ENCODE measurements at places on chromosomes 7 and 10.
A peak's percentile ranks its signal among the peaks of the same experiment; 100 is the strongest.

DNA sequence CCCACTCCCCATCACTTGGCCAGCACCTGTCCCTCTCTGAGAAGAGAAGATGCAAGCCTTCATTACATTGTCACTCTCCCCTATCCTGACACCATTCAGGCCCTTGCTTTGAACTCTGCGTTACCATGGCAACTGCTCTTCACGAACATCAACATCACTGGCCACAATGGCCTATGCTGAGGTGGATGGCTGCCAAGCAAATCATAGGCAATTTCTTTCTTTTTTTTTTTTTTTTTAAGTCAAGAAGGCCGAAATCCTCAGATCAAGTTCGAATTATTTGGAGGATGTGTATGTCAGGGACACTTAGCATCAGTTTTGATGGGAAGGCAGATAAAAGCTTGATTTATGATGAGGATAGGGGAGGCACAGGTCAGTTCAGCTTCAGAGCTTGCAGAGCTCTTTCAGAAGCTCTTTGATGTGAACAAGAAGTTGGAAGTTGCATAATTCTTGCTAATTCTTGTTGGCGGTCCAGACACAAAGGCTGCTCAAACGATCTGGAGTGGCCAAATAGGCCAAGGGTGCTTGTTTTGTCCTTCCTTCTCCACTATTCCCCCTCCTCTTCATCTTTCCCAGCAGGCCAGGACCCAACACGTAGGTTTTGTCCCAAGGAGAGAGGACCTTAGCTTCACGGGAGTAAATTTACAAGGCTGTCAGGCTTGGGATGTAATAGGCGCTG lies 179.9 kb upstream of the NPVF start:
- peak; percentile 87 for DNase-seq

- DNase-seq: no peak
Measured at GRCh38 chr10:118472415-118473304, 122.8 kb downstream of the PRLHR start.

GRCh38 chr7:46663025-46663424 lies 742.0 kb upstream of the IGFBP3 start:
- DNase-seq: no peak

DNA sequence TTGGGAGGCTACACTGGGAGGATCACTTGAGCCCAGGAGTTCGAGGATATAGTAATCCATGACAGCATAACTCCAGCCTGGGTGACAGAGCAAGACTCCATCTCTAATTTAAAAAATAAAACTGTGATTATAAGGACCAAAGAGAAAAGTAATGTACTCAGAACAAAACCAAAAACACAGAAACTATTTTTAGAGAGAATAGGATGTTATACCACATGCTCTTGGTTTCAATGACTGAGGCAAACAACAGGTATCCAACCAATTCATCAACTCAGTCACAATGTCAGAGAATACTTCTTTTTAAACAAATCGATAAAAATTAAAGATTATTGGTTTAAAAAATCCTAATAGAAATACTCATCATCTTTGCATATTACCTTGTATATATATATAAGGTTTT lies 186.7 kb downstream of the TPK1 start:
- DNase-seq: no peak

GRCh38 chr7:33728873-33729551 lies 176.3 kb upstream of the BMPER start:
- peak; percentile 51 for DNase-seq

DNA sequence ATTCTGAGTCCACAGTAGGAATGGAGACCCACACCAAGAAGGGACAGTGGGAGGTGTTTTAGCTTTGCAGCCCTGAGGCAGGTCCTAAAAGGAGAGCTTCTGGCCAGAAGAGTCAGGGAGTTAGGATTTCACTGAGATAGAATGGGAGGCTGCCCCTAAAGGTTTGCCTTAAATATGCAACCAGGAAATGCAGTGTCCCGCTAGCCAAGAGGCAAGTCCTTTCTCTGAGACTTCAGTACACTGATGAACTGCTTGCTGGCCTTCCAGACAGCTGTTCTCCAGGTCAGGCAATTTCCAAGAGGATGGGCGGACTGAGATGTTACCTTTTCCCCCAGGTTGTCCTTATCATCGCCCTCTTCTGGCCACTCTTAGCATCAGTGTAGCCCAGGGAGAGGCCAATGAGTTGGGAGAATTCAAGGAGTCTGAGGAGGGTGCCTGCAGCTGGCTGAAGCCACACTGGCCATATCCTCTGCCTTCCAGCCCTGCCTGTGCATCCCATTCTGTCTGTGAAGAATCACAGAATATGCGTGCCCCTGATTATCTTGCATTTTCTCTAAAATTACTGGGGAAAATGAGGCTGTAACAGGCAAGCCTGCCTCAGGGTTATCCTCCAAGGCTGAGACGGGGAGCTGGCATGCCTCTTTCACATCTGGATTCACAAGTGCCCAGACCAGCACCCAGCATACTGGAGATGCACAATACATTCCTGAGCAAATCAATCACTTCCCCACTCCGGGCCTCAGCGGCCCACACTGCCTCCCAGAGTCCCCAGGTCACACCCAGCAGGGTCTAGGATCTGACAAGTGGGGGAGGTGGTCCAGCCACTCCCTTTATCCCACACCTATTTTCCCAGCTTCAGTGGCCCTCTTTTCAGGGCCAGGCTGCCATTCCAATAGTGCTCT lies 2.4 kb downstream of the TLL2 start:
- DNase-seq: peak; percentile 38

- peak; percentile 27 for DNase-seq
Measured at GRCh38 chr7:22672846-22673680, 53.9 kb upstream of the IL6 start.

DNA sequence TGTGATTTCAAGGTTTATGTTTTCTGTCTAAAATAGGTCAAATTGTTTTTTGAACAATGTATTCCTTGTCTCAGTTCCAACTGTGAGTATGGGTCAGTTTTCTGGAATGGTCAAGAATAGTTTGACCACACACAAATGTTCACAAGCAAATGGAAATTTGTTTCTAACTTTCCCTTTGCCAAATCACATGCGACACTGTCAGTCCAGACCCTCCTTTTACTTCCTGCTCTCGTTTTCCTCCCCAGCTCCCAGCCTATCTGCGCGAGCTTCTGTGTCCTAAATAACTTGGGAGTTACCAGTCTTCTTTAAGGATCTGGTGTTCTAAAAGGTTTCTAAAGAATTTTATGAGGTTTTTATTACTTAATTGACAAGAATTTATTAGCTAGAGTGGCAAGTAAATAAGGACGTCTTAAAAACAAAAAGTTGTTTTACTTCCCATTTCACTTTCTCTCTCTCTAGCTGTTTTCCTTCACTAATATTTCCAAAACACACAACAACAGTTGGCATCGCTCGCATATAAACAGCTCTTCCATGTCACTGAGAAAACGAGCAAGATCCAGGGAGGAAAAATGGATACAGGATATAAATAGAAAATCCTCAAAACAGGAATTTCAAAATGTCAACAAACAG lies 266.1 kb upstream of the KLF6 start:
- peak; percentile 86 for DNase-seq

DNA sequence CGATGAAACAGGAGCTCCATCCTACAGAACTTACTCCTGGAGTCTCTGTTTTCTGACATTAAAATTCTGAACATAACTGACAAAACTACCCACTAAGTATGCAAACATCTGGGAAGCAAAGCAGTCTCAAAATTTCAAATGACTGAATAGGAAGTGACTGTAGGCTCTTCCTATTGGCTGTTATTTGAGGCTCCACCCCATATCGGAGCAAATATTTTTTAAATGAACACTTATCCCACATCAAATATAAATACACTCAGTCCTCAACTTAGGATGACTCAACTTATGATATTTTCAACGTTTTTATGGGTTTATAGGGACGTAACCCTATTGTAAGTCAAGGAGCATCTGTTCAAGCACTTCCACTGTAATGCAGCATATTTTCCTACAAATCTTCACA lies 8.8 kb downstream of the HSPA12A start:
- no peak for DNase-seq

DNA sequence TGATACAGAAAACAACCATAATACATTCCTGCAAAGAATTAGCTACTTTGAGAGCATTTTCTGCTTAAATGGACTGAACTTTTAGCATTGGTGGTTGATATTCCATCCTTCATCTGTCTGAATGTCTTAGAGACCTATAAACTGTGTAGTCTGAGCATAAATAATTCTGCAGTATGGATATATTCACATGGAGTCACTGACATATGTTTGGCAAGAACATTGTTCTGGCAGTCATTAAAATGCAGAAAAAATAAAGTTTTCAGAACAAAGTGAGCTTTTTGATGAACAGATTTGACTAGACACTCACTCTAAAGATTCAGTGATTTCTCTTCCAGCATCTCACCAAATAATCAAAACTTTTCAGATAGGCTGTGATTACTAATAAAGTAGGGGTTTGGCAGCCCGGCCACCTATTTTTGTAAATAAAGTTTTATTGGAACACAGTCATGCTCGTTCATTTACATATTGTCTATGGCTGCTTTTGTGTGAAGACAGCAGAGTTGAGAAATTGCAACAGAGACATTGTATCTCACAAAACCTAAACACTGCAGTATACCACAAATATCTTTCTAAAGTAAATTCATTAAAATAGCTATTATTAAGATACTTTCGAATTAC lies 44.1 kb upstream of the RAPGEF5 start:
- DNase-seq: no peak

GRCh38 chr10:73648975-73649829 lies 6.6 kb downstream of the SYNPO2L start:
- no peak for DNase-seq

GRCh38 chr10:93379731-93380575 lies 102.2 kb downstream of the MYOF start:
- DNase-seq: no peak

GRCh38 chr10:48514255-48514654 lies 90.6 kb downstream of the ARHGAP22 start:
- DNase-seq: no peak

DNA sequence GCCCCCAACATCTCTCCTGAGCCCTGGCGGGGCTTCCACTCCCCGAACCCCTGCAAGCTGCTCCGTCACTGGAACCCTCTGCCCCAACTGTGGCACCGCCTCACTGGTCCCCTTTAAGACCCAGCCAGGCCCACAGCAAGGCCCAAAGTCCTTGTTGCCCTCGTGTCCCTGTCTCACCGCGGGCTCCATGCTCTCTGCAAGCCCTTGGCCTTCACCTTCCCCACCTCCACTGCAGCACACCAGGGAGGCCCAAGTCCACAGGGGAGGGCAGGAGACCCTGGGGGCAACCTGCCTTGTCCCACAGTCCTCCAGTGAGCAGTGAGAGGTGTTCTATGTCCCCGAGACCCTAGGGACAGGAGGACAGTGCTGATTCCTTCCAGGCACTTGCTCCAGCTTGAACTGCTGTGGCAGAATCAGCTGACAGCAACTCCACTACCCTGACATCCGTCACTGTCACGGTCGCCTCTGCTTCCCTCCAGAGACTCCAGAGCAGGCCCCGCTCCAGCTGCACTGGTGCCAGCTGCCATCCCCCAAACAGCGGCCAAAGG lies 105.3 kb downstream of the CYTH3 start:
- DNase-seq: no peak

- DNase-seq: no peak
Measured at GRCh38 chr7:158443688-158444483, 143.7 kb downstream of the PTPRN2 start.

DNA sequence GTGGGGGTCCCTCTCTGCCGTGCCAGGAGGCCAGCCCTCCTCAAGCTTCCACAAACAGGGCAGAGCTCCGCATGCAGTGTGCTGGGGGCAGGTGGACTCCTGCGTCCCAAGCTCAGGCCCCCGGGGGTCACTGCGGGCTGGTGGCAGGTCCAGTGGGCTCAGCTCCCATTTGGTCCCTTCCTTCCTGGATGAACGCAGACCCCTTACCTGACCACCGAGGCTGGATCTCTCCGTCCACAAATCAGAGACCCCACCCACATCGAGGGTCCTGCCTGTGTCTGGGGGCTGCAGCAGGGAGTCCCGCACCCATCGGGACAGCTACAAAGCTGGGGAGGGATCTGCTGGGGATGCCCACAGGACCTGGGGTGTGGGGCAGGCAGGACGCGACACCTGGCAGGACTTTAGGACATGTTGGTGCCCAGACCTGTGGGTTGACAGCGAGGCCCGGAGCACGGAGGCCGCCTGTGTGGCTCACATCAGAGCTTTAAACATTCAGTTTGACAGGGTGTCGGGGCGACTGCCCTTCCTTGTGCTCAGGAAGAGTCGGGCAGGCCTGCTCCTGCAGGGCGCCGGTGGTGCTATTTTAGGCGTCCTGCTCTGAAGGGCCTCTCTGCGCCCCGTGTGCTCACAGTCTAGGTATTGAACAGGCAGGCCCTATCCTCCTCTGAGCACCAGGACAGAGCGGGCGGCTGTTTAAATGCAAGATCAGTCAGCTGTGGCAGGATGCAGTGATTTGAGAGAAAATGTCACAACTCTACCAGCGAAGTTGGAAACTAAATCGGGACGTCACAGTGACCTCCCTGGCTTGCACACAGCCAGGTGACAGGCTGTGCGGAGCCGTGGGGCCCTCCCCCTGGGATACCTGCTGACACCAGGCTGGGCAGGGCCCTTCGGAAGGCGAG lies 15.9 kb upstream of the CFAP46 start:
- no peak for DNase-seq

DNA sequence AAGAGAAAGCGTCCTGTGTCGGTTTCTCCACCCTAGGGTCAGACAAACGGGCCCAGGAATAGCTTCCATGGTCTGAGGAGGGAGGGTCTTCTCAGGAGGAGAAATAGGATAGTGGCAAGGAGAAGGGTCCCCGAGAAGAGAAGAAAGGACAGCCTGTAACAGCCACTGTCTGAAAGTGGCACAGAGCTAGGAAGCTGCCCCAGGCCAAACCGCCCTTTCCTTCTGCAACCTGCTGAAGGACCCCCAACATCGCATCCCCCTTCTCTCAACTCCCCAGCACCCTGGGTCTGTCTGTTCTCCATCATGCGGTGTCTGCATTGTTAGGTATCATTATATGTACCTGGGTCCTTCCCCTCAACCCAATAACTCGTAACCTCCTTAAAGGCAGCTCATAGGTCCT lies 47.1 kb downstream of the COL17A1 start:
- no peak for DNase-seq

DNA sequence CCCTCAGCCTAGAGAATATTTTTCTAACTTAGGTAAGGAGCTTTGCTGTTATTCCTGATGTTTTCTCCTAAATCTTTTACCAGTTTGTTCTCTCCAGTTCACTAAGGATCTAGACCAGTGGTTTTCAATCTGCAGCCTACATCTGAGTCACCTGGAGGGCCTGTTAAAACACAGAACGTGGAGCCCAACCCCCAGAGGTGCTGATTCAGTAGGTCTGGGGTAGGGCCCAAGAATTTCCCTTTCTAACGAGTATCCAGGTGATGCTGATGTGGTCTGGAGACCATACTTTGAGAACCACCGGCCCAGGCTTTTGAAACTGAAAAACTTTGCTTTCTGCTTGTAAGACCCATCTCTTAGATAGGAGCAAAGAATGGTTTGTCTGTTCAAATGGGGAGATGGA lies 51.2 kb upstream of the KMT2E start:
- no peak for DNase-seq

GRCh38 chr10:44340557-44340956 lies 44.3 kb downstream of the CXCL12 start:
- DNase-seq: no peak

All from lung (tissue), 17 donors.